ENCODE measurements at places on chromosomes 2 and 18. TPM values are rescaled to one million over a fixed set of nuclear protein-coding genes. Genes with fewer than 3 reads are reported as not detected.

GRCh38 chr2:26172189-26172870, 558 bp upstream of the GAREM2 start:
- no peak for DNase-seq

DNA sequence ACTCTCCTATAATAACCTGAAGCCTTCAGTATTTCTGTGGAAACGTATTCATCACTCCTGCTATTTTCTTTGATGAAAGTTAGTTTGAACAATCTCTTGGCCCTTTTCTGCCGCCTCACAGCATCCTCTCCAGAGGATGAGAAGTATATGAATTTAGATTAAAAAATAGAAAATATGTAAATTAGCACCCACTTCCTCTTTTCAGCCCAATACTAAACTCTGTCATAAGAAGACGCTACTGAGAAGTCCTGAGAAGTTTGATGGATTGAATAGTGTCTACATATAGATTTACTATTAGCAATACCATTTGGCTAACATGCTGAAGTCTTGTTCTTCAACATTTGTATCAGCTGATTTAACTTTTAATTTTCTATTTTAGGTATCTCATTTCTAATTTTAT, 526.4 kb upstream of the SPHKAP start:
- DNase-seq: no peak

DNA sequence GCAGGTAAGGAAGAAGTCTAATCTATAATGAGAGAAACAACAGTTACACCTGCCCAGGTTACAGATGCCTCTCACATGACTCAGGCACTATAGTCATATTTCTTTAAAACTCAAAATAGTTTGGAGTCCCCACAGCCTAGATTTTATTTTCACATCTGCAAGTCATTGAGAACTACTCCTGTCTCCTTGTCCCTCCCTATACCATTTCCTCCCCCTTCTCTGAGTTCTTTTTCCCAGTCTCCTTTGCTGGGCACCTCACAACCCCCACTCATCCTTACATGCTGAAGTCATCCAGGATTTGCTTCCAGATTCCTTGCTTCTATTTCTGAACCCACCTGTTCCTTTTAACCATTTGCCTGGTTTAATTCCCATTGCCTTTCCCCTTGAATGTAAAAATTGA, 73.1 kb upstream of the KCNE4 start:
- no peak for DNase-seq

Gene TCF4
- 11.5 TPM for total RNA-seq

GRCh38 chr2:47283659-47284058, 119.3 kb upstream of the MSH2 start:
- no peak for DNase-seq

GRCh38 chr2:160666154-160667060, 172.8 kb upstream of the RBMS1 start:
- peak; percentile 95 for DNase-seq

DNA sequence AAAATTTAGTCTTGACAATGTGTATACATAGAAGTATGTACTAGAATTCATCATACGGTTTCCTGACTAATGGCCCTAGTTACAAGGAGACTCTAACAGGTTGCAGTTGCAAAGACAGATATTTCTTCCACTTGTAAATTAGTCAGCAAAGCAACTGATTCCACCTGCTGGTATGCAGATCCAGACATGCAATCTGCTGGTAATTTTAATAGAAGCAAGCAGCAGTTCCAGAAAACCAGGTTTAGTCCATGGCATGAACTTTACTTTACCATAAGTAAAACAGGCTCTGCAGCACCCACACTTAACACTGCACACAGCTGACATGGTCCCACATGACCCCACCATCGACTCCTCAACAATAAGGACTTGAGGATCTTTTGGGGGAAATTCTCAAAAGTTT, 110.9 kb upstream of the SP3 start:
- no peak for DNase-seq
